CD8-positive, alpha-beta memory T cell (primary cell): ENCODE measurements at places on chromosomes 7 and 10. TPM values are rescaled to one million over a fixed set of nuclear protein-coding genes. Genes with fewer than 3 reads are reported as not detected.

HOGA1 gene
- polyA plus RNA-seq, result not detected

CUL2 gene
- 19.3 TPM for polyA plus RNA-seq

GPR26 gene
- not detected for polyA plus RNA-seq

CHAT gene
- polyA plus RNA-seq, result not detected

C10orf53 gene
- not detected for polyA plus RNA-seq

SH2D4B gene
- polyA plus RNA-seq, result not detected

AHR gene
- 7.3 TPM for polyA plus RNA-seq

KMT2E gene
- polyA plus RNA-seq, result 237 TPM
